ENCODE measurements at places on chromosomes 2 and 18.

DNA sequence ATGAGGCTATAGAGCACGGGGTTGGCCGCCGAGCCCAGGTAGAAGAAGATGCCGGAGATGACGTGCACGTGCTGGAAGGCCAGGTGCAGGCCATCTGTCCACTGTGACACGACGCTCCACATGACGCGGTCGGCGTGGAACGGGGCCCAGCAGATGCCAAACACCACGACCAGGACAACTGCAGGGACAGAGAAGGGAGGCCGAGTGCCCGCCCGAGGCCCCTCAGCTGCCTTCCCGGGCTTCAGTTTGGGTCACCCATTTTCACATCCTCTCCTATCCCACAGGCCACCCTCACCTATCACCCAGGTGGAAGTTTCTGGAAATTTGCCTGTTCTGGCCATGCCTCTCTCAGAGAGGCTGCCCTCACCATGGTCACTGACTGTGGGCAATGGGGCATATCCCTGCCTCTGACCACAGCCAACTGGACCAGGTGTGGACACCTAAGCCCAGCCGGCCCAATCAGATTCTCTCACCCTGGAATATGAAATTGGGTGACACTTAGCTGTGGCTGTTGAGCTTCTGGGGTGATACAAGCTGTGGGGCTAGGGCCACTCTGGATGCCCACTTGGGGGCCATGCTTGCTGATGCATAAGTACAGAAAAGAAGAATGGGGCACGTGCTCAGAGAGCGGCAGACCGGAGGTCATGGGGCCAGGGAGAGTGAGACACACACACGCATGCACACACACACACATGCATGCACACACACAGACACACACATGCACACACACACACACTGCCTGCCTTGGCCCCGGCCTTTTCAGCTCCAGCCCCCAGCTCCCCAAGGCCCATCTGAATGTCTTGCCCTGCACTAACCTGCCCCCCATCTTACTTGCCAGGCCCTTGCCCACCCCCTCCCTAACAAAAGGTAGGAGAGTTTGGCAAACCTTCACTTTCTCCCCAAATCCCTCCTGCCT lies 4.7 kb downstream of the NMUR1 start:
- no peak for DNase-seq

DNA sequence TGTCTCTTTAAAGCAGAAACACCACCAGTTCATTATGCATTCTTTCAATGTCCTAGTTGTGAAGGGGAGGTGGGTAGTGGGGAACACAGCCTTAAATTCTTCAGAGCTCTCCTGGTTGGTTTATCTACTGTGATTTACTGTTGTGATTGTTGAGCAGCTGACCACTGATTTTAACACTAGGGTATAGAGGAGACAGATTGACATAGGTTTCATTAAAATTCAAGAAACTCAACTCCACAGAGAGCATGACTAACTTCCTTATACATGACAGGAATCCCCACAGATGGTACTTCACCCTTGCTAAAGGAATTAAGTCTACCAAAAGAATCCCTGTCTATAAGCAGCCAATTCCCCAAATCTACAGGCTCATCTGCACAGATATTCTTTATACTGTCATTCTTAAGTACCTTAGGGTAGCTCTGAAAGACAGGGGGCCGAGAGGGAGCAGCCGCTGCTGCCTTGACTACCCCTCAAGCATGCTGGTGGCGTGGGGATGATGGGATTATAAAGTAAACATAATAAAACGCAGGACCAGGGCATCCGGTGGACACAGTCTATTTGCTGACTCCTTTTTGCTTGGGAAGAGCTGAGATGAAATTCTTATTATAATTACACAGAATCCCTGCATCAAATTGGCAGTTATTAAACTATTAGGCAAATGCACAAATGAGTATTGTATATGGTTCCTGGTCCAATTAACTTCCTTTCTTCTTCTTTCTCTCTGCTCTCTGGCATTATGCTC lies 1377.6 kb upstream of the PIK3C3 start:
- no peak for DNase-seq

- DNase-seq = no peak
Measured at GRCh38 chr18:51430538-51430937, 233.1 kb upstream of the MEX3C start.

DNA sequence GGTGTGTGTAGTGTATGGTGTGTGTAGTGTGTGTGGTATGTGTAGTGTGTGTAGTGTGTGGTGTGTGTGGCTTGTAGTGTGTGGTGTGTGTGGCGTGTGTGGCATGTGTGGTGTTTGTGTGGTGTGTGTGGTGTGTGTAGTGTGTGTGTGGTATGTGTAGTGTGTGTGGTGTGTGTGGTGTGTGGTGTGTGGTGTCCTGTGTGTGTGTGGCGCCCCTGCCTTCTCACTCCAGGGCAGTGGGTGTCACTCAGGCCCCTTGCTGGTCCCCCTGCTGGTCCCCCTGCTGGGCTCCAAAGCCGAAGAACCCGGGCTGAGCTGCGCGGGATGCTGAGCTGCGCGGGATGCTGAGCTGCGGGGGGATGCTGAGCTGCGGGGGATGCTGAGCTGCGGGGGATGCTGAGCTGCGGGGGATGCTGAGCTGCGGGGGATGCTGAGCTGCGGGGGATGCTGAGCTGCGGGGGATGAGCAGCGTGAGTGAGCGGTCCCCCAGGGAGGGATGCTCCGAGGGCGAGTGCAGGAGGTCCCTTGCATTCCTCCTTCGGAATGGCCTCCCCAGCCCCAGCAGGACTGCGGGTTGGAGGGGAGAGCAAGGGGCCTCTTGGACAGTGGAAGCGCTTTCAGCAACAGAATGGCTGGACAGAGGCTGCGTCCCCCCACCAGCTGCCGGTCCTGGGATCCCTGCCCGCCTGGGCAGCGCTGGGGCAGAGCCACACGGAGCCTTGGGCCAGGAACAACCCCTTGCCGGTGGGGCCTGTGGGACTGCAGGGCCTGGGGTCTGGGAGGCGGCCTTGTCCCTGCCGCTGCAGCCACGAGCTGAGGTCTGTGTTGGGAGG lies 3.4 kb upstream of the RTP5 start:
- no peak for DNase-seq

DNA sequence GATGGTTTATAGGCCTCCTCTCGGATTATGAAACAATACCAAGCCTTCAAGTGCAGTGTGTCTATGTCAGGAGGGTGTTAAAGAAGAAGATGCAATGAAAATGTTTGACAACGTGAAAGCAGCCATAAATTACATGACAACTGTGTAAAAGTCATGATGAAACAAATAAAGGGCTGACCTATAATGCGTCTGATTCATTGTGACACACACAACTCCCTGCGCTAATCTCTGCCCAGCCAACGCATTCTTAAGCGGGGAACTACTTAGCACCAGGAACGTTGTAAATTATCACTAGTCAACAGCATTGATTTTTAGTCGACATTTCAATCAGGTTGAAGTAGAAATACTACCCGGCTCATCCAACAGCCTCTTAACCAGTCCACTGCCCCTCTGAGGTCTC lies 26.8 kb downstream of the BCL11A start:
- no peak for DNase-seq
